ENCODE measurements at places on chromosomes 11 and 22. TPM values are rescaled to one million over a fixed set of nuclear protein-coding genes. Genes with fewer than 3 reads are reported as not detected.

Gene SLC22A6
- total RNA-seq: not detected

DNA sequence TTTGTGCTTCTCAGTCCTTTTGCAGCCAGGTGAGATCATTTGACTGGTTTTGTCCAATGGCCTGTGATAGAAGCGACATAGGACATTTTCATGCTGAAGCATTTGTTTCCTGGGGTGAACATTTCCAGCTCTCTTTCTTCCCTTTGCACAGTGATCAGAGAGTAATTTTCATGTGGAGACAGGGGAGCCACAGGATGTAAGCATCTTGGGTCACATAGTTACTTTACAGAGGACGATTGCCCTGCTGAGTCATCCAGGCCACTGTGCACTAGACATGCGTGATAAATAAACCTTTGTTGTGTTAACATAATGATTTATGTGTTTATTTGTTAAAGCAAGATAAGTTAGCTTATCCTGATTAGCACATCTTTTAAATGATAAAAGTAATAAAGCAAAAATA, 263.5 kb upstream of the CCDC179 start:
- DNase-seq: no peak
- peak overlapping the region; percentile 60 for H3K27ac ChIP-seq
- no peak overlapping the region for H3K4me3 ChIP-seq

- H3K4me3 ChIP-seq: no peak overlapping the region
- H3K27me3 ChIP-seq: no peaks in the 10 kb centered on the region
- H3K36me3 ChIP-seq: no peaks in the 10 kb centered on the region
- DNase-seq: no peak
- peaks cover 8% of the 10 kb centered on the region for H3K4me1 ChIP-seq
Observed at GRCh38 chr11:19924716-19925115, 212.1 kb downstream of the NAV2 start.

DNA sequence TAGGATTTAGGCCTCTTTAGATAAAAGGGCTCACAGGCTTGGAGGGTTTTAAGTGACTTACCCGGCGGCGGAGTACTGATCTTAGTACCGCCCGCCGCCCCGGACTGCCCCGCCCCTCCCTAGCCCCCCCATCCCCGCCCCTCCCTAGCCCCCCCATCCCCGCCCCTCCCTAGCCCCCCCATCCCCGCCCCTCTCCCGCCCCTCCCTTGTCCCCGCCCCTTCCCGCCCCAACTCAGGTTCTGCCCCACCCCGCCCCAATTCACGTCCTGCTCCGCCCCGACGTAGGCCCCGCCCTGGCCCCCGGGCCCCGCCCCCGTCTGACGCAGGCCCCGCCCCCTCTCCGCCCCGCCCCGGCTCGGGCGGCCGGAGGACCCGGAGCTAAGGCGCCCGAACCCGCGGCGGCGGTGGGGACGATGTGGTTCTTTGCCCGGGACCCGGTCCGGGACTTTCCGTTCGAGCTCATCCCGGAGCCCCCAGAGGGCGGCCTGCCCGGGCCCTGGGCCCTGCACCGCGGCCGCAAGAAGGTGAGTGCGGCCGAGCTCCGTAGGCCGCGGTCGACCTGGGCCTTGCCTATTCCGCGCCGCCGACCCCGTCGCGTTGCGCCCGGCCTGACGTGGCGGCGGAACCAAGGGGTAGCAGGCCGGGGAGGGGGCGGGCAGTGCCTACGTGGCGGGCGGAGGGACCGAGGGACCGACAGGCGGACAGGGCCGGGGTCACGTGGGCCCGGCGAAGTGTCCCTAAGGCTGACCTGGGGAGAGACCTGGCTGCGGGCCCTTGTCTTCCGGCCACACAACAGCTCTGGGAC, at the start of gene SCYL1:
SCYL1 (plus strand) TSS at position 343 of the 805 bp plus-strand sequence; CDS start at position 414, 71 bp downstream.
- peaks cover 11% of the 10 kb centered on the region for H3K27me3 ChIP-seq
- peak; percentile 78 for DNase-seq
- peaks cover 19% of the 10 kb centered on the region for H3K4me1 ChIP-seq
- H3K36me3 ChIP-seq: peaks cover 7% of the 10 kb centered on the region
- peak within 1 kb of the TSS; percentile 73 for H3K4me3 ChIP-seq

GRCh38 chr11:59141673-59142460, 789 bp upstream of the FAM111A start:
- H3K4me1 ChIP-seq: peaks cover 42% of the 10 kb centered on the region
- H3K4me3 ChIP-seq: peak overlapping the region; percentile 86
- no peak for DNase-seq

- H3K4me3 ChIP-seq: no peak overlapping the region
- no peaks in the 10 kb centered on the region for H3K36me3 ChIP-seq
- peaks cover 4% of the 10 kb centered on the region for H3K27me3 ChIP-seq
- no peak overlapping the region for H3K27ac ChIP-seq
- peaks cover 10% of the 10 kb centered on the region for H3K4me1 ChIP-seq
Observed at GRCh38 chr11:128759597-128759996, 65.7 kb downstream of the FLI1 start.
